Stimulated activated CD8-positive, alpha-beta memory T cell treated with anti-CD3 and anti-CD28 coated beads, Interleukin-7, amount 100 ng/mL, for 4 hours (primary cell): ENCODE measurements at places on chromosomes 3 and 15.

DNA sequence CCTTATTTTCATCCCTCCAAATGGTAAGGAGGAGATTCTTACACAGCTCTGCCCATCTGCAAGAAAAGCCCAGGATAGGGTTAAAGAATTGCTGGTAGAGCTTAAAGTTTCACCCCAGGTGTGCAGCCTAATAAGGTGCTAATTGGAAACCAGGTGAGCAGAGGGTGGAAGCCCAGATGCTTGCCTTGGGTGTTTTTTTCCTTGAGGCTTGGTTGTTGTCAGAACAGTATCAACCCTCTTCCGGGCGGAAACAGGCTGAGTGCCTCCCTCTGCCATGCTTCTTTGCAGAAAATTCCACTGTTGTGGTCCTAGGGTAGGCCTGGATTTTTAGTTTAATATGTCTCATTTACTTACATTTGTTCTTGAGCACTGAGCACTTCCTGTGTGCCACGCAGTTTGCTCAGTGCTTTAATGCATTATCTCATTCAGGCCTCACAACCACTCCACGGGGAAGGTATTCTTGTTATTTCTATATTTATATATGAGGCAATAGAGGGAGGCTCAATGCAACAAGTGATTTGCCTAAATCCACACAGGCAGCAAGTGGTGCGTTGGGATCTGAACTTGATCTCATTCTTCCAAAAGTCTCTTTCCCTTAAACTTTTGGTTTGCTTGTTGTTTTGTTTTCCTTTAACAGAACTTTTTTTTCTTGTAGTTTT, 115.0 kb upstream of the LRIG1 start:
- no peak for DNase-seq

- no peak for DNase-seq
Measured at GRCh38 chr3:50390508-50391224, 31.3 kb upstream of the TMEM115 start.

- DNase-seq: no peak
Measured at GRCh38 chr3:78785004-78785403, 982.8 kb downstream of the ROBO1 start.

- DNase-seq: no peak
Measured at GRCh38 chr3:131304890-131305289, 76.7 kb upstream of the NUDT16 start.

DNA sequence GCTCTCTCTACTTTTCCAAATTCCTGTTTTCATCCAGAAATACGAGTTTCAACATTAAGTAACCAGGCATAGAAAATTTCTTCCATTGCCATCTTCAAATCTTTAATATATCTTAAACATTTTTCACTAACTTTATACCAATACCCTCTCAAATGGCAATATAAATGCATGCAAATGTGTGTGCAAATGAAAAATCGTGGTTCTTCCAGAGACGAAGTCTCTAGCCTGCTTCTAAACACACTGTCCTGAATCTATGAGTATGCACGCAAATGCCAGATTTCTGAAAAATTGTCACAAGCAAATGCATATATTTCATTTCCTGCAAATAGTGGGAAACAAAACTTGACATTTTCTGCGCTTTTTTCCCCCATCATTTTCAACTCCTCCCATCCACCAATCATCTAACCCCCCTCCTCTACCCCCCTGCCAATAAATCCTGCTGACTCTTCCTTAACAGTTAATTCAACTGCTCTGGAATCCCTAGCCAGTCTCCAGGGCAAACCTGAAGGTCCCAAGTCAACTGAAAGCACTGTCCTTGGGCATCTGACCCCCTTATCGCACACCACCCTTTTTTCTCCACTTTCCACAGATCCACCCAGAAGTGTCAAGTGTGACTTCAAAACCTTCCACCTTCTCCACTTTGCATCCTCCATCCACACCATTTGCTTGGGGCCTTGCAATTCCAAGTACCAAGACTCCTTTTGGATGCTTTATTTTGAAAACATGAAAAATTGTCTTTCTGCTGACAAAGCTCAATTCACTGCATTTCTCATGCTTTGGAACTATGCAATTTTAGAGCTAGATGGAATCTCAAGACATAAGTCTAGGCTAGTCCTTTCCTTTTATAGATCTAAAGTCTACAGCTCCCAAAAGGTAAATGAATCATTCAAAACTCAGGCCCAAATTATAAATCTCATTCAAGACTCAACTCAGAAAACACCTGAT, 144.7 kb downstream of the OSBPL10 start:
- DNase-seq: no peak

- no peak for DNase-seq
Measured at GRCh38 chr3:169861871-169862270, 7.9 kb downstream of the LRRC31 start.

DNA sequence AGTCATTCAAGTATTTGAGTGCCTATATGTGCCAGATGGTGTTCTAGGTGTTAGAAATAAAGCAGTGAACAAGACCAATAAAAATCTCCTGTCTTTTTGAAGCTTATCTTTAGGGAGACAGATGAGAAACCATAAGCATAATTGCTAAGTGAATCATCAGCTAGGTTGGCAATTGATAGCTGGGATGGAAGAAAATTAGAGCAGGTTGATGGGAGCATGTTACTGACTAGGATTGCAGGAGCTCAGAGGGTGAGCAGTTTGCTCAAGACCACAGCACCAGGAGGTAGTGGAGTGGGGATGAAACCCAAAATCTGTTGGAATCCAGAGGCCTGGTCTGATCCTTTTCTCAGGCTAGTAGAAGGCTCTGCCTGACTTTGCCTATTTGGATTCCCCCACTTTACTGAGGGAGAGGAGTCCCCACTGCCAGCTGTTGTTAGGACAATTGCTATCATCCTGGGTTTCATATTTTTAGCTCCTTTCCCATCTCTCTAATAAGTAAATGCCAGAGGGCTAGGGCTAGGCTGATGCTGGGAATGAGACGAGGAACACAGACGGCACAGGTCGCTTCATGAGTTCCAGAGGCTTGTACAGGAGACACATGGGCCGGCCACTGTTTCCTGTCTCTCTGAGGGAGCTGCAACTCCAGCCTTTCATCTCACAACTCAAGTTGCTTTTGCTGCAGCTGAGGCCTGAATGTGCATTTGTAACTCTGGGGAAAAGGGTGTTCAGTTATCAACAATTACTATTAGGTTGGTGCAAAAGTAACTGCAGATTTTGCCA, 102.9 kb downstream of the CACNA1D start:
- DNase-seq: no peak
